ENCODE measurements at places on chromosomes 13 and 19.
A peak's percentile ranks its signal among the peaks of the same experiment; 100 is the strongest.

- DNase-seq: no peak
Observed at GRCh38 chr13:60479273-60479672, 82.3 kb downstream of the TDRD3 start.

- no peak for DNase-seq
Observed at GRCh38 chr13:23608701-23609413, 38.6 kb downstream of the TNFRSF19 start.

DNA sequence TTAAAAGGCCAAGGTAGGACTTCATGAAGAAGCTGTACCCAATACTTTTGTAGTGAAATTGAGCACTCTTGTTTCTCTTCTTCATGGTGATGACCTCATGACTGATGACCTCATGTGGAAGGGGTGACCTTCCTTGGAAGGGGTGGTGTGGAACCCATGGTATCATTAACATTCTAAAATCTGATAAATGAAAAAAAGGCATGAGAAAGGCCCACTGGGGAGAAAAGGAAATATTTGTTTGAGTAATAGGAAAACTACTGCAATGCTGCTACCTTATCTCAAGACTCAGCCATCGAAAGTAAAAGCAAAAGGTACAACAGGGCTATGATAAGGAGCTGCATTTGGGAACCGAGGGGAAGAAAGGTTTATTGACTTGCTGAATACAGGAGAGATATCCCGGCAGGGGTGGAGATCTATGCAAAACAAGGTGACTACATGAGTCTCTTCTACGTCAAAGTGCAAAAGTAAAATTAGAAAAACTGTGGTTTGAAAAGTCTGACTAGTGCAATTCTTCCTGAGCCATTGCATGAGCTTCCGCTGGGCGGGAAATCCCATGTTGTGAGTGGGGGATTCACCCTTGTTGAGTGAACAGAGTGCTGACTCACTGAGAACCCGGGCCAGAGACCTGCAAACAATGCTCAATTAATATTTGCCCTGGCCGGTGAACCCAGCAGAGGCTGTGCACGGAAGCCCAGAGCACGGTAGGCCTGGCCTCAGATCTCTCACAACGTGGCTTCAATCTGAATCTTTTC lies 138.9 kb upstream of the RFC3 start:
- DNase-seq: peak; percentile 73

GRCh38 chr19:30479231-30479630 lies 107.0 kb downstream of the ZNF536 start:
- DNase-seq: no peak

DNA sequence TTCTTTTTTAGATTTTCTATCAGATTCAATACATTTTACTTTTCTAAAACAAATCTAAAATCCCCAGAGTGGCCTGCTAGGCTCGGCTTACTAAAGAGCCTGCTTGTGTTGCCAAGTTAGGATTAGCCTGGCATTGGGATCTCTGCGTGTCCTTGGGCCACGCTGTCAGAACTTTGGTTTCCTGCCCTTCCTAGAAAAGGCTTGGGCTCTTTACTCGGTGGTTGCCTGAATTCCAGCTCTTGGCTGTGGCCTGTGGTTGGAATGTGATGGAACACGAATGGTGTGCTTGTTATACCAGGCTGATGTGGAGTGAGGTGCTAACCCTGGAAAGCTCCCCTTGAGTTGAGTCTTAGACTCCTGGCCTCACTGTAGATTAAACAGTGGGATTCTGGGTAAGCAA lies 8.5 kb downstream of the SPATA13 start:
- no peak for DNase-seq

DNA sequence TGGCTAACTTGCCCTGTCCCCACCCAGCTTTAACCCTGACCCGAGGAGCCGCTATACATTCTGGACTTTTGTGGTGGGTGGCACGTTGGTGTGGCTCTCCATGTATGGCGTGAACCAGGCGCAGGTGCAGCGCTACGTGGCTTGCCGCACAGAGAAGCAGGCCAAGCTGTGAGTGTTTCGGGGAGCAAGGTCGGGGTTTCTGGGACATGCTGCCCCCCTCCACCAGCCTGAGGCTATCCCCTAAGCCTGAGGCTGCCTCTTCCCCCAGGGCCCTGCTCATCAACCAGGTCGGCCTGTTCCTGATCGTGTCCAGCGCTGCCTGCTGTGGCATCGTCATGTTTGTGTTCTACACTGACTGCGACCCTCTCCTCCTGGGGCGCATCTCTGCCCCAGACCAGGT lies 6.0 kb downstream of the SLC5A5 start:
- DNase-seq: no peak

- no peak for DNase-seq
Observed at GRCh38 chr13:96730676-96731075, 263.6 kb downstream of the OXGR1 start.

GRCh38 chr19:11152318-11153062 lies 3.1 kb downstream of the SPC24 start:
- peak; percentile 92 for DNase-seq

GRCh38 chr19:18233224-18233825 lies 7.1 kb upstream of the PDE4C start:
- DNase-seq: peak; percentile 51

DNA sequence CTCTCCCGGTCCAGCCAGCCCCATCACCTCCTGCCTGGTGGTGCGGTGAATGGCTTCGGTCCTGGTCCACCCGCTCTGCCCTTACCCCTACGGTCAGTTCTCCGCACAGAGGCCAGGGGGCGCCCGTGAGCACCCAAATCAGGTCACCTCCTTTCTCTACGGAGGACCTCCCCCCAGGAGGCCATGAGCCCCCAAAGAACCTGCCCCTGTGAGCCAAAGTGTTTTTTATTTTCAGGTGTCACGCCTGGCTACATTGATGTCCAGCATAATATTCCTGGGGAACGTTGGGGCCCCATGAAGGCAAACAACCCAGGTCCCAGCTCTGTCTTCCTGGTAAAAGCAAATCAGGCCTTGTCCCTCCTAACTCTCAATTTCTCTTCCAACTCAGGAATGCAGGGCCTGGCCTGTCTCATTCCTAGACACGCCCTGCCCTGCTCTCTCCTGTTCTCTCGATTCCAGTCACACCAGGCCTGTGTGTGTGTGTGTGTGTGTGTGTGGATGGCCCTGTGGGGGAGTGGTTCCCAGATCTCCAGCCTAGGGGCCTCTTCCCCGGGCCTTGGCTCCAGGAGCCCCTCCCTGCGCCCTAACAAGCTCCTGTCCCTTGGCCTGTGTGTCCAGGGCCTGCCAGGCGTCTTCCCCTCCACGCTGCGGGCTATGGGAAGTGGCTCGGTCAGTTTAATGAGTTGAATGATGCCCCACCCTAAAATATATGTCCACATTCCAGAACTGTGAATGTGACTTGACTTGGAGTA lies 9.7 kb upstream of the GIPC1 start:
- DNase-seq: peak; percentile 99

- no peak for DNase-seq
Observed at GRCh38 chr13:106089261-106089980, 446.0 kb downstream of the EFNB2 start.

- no peak for DNase-seq
Observed at GRCh38 chr19:19480688-19481087, 34.7 kb downstream of the TSSK6 start.

- DNase-seq: no peak
Observed at GRCh38 chr13:84925443-84925842, 873.8 kb downstream of the SLITRK6 start.

DNA sequence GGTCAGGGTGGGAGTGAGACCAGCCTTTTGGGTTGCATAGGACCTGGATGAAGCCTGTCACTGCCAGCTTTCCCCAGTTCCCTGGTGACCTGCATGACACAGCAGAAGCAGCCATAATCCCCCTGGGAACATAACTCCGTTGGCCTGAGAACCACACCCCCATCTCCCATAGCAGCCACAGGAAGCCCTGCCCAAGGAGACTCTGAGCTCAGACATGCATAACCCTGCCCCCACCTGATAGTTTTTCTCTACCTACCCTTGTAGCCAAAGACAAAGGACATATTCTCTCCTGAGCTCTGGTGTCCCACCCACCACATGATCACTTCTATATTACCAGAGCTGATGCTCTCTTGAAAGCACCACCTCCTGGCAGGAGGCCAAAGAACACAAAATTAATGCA lies 413.5 kb upstream of the HTR2A start:
- no peak for DNase-seq

GRCh38 chr19:10655457-10656312 lies 1.5 kb downstream of the ILF3 start:
- DNase-seq: peak; percentile 21

GRCh38 chr19:18696023-18696422 lies 12.5 kb downstream of the CRTC1 start:
- no peak for DNase-seq

DNA sequence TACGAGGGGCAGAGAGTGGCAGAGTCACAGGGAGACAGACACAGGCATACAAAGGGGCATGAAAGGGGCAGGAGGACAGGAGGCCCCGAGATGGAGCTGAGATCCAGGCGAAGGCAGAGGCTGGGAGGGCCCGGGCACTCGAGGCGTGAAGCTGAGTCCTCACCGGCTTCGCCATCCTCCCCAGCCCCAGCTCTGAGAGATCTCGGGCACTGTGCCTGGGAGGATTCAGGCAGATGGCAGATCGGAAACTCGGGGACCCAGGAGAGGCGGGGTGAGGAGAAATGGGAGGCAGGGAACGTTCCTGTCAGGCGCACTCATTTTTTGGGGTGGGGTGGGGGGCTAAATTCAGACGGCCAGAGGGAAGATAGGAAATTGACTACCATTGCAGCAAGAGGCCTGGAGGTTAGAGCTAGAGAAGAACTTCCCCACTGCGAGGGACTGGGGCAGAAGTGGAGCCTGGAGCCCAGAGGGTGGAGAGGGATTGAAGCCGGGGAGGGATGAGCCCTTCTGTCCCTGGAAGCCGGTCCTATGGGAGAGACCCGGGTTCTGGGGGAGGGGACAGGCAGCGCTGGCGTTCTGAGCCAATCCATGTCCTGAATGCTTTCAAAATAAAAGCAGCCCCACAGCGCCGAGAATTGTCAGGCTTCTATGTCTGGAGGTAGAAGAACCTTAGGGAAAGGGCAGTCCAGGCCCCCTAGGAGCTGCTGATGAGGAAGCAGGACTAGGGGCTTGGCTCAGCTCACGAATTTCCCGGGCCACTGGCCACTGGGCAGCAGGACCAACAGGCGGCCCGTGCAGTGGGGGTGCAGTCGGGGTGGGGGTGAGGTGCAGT lies 12.6 kb downstream of the LRRC4B start:
- DNase-seq: peak; percentile 41

GRCh38 chr13:25085125-25085742 lies 10.7 kb upstream of the PABPC3 start:
- peak; percentile 30 for DNase-seq

GRCh38 chr19:3142292-3142670 lies 6.4 kb downstream of the GNA15 start:
- DNase-seq: no peak

DNA sequence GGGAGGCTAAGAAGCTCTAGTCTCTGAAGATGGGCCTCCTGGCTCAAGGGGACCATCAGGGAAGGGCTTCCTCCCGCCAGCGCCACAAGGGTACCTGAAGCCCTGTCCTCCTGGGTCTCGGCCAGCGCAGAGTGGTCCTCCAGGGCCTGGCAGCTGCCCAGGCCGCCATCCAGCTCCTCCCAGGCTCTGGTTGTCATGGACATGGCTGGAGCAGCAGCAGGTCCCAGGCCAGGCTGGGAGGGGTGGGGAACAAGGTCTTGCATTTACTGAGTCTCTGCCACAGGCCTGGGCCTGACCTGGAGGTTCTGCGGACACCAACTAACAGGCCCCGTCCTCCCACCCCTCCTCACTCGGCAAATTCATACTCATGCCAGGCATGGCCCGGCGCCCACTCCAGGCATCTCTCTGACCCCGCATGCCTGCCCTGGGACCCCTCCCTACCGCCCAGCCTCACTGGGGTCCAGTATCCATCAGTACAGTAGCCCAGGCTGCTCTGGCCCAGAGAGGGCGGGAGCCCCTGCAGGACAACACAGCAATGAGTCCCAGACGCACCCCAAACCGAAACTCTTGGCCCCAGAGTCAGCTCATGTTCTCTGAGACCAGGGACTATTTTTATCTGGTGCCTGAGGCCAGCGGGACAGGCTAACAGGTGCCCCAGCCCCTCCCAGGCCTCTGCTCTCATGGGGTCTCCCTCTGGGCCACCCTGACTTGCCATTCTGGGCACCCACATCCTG lies 938 bp downstream of the JSRP1 start:
- DNase-seq: no peak

GRCh38 chr19:34788074-34788473 lies 15.1 kb upstream of the ZNF599 start:
- DNase-seq: no peak

DNA sequence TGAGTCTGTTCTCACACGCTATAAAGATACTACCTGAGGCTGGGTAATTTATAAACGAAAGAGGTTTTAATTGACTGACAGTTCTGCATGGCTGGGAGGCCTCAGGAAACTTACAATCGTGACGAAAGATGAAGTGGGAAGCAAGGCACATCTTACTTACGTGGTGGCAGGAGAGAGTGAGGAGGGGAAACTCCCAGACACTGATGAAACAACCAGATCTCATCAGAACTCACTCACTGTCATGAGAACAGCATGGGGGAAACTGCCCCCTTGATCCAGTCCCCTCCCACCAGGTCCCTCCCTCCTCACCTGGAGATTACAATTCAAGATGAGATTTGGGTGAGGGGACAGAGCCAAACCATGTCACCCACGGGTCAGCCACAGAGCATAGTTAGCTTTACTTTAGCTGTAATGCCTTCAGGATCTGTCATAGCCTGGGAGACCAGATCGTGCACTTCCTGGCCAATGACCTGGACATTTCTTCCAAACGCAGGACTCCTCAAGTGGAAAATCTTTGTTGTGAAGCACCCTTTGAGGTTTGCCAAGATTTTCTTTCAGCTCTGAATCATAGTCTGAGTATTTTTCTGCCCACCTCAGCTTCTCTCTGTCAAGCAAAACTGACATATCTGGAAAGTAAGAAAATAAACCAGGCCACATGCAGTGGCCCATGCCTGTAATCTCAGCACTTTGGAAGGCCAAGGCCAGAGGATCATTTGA lies 25.2 kb upstream of the HIF3A start:
- peak; percentile 100 for DNase-seq

GRCh38 chr19:5949792-5950305 lies 28.1 kb downstream of the RANBP3 start:
- DNase-seq: no peak

DNA sequence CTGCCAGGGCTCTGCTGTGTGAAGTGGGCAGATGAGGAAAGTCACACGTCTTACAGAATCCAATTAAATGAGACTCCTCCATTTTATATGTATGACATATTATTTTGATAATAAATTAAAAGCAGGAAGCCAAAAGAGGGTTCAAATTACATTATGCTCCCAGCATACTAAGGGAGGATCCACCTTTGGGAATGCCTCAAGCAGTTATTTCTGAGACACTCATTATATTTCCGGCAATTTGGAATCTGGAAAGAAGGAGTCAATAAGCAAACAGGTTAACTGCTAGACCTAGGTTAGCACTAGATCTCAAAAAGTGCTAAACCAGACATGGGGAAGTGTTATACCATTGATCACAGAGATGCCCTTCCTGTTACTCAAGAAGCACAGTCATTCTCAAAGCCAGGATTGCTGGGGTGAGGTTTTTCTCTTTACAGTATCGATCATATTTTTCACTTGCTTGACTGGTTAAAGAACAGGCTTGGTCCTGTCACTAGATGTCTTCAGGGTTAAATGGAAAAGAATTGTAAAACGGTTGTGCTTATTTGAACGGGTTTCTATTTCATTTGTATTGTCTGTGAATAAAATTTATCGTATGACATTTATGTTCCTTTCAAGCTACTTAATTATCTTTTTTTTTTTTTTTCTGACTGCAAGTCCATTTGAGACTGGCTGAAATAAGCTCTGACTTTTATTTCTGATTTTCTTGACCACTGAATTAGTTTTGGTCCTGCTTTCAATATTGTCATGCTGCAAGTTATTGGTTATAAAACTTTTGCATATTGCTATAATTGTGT lies 523.2 kb downstream of the KLF12 start:
- DNase-seq: no peak

Data from Caki2 (cell line).